ENCODE measurements at places on chromosomes 7 and 10.

GRCh38 chr7:28607855-28608193 is 195.5 kb downstream of the CREB5 start:
- DNase-seq, result no peak

- DNase-seq, result no peak
These were observed 35.4 kb upstream of the CHST15 start for GRCh38 chr10:124128811-124129145.

DNA sequence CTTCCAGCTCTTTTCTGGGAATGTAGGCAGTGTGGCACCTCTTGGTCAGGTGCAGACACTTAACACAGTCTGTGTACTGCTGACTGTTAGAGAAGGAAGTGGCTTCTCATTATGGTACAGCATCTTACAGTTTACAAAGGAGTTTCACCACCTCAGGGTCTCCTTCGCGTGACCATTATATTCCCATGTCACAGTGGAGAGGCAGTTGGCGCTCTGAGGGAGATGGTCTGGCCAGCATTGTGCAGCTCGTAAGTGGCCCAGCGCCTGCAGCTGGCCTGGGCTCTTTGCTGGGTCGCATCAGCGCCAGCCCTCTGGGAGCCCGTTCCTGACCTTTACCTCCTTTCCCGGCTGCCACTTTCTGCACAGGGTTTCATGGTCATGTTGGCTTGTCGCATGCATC is 15.4 kb downstream of the TSPAN15 start:
- no peak for DNase-seq

DNA sequence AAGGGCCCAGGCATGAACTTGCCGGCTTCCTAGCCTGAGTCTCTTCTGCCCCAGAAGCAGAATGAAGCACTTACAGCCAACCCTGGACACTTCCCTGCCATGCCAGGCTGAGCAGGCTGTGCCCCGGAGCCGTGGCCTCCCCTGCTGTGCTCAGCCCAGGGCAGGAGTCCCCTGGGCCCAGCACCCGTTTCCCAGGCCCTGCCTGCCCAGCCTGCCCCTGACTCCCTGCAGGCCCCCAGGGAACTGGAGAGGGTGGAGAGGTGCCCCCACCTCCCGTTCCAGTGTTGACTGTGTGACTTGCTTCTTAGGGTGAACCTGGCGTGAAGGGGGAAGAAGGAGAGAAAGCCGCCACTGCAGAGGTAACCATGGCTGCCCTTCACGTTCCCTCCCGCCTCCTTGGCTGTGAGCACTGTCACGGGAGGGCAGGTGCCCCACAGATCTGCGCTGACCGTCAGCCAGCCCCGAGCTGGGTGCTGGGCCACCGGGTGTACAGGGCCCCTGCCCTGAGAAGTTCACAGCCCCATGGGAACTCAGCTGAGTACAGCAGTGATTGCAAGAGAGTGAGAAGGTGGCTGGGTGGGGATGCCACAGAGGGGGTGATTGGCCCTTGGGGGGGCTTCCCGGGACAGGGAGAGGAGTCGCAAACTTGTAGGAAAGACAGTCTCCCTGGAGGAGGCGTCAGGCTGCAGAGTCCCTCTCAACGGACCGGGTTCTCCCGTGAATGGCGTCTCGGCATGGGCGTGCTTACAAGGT is 75.9 kb downstream of the MYL10 start:
- peak; percentile 7 for DNase-seq

DNA sequence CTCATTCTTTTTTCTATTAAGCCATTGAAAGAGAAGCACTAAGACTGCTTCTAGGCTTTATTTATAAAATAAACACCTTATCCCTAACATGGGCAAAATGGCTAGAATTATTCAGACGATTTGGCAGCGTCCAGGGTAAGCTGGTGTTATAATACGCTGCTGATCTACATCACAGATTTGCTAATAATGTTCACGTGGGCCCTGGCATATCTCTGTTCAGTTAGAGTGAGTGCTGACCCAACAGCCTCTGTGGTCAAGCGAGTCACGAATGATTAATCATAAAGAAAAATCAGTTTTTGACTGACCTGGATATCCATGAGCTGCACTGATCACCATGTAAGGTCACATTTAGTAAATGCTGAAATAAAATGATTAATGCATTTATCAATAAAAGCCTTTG is 28.4 kb upstream of the CBLL1 start:
- DNase-seq, result no peak

DNA sequence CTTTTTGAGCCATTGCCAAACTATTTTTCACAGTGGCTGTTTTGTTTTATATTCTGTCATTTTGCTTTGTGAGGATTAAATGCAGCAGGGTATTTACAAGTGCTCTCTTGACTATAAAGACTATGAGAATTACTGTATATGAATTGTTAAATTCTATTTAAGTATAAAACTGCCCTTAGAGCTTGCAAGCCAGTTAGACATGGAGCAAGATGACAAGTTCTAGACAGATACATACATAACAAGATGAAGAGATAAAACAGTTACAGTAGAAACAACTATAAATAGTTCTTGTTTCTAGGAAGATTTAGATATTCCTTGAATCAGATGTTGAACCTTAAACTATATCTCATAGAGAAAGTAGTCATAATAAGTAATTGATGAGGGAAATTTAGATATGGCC is 60.6 kb downstream of the DNAH11 start:
- DNase-seq, result no peak

GRCh38 chr7:54811041-54811845 is 52.2 kb upstream of the SEC61G start:
- DNase-seq, result no peak

GRCh38 chr10:36423821-36424248 is 701.6 kb upstream of the ANKRD30A start:
- DNase-seq, result no peak

DNA sequence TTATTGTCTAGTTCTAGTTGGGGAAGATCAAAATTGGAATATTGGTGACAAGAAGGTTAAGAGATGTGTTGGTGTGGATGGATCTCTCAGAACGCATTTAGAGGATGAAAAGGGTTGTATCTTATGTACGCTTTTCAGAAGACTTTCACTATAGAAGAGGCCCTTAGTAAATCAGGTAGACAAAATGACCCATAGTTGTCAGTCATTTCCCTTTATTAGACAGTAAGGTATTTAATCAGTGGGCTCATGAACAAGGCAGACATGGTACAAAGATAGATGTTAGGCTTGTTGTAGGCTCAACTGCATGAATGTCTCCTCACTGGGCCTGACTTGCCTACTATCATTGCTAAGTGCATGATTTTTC is 359.2 kb downstream of the PHF14 start:
- DNase-seq, result no peak

DNA sequence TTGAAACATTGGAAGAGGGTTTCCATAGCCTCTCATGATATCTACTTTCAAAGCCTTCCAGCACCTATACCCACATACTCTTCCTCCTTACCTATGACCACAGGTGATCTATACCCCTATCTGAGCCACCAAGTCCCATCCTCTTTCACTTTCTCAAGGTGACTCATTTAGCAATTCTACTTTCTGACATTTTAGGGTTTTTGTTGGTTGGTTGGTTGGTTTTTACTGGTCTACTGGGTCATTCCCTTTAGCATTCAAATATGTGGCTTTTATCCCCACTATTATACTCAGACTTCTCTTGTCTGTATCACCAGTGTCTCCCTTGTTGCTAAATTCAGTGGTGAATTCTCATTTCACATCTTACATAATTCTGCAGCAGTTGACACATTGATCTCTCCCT is 130.4 kb upstream of the STEAP4 start:
- DNase-seq, result no peak

DNA sequence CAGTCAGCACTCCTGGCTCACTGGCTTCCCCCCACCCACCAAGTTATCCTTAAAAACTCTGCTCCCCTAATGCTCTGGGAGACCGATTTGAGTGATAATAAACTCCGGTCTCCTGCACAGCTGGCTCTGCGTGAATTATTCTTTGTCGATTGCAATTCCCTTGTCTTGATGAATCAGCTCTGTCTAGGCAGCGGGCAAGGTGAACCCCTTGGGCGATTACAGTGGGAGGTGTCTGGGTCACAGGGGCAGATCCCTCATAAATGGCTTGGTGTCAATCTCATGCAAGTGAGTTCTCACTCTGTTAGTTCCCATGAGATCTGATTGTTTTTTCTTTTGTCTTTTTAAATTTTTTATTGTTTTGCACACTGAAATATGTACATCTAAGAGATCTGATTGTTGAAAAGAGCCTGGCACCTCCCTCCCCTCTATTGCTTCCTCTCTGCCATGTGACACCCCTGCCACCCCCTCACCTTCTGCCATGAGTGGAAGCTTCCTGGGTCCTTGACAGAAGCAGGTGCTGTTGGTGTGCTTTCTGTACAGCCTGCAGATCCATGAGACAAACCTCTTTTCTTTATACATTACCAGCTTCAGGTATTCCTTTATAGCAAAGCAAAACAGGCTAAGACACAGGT is 20.5 kb downstream of the OTUD1 start:
- no peak for DNase-seq

- DNase-seq, result peak; percentile 56
These were observed 620.4 kb downstream of the GALNT17 start for GRCh38 chr7:71752171-71752935.

GRCh38 chr7:120344276-120344675 is 71.3 kb downstream of the KCND2 start:
- no peak for DNase-seq

GRCh38 chr10:84098667-84099066 is 40.6 kb upstream of the GHITM start:
- no peak for DNase-seq

DNA sequence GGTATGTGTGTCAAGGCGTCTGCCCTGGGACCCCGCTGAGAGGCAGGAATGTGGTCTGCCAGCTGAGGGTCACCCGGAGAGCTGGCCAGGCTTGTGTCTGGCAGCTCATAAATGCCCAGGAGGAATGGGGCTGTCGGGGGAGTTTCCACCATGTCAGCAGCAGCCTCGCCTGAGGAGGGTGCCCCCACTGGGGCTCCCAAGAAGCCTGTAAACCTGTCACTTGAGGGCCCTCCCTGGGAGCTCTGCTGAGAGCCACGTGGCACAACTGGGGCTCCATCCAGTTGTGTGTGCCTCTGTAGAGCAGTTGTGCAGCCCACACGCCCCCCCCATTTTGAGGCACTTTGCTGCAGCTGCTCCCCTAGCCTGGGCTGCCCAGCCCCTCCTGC is 70.6 kb downstream of the NEURL1 start:
- no peak for DNase-seq

- no peak for DNase-seq
These were observed 248.2 kb downstream of the REEP3 start for GRCh38 chr10:63769367-63769766.

GRCh38 chr10:101923256-101923655 is 79.7 kb upstream of the KCNIP2 start:
- no peak for DNase-seq

GRCh38 chr10:87861953-87862678 is 1.2 kb downstream of the KLLN start:
- peak; percentile 95 for DNase-seq

GRCh38 chr10:96417441-96417840 is 58.6 kb upstream of the OPALIN start:
- no peak for DNase-seq

- DNase-seq, result no peak
These were observed 110.3 kb downstream of the VPS41 start for GRCh38 chr7:38798552-38799267.

DNA sequence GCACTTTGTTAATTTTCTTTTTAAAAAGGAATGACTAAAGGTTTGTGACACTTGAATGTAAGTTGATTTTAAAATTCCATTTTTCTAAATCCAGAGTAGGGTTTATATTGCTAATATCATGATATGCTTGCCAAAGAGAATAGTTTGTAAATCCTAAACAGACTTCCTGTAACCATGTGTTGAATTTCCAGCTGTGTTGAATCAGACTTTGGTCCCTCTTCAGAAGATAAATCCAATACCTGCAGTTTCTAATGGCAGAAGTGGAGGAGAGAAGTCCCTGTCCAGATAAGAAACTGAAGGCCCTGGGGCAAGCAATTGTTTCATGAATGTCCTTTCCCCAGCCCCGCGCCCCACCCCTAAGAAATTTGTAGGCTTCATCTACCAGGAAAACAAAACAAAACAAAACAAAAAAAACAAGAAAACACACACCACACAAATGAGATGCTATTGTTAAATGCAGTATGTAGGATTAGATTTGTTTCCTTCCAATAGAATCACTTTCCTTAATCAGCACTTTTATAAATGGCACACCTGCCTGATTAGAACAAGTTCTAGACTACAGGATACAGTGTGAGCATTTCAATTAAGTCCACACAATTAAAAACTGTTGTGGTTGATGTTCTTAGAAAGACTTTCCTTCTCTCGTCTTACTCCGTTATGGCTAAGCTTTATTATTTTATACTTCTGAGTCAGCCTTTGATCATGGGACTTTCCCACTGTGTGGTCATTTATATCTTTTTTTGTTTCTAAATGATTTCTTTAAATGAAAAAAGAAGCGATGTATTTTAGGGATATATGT is 122.8 kb downstream of the KAT6B start:
- no peak for DNase-seq

- peak; percentile 20 for DNase-seq
These were observed 1.2 kb downstream of the ANTXRL start for GRCh38 chr10:46287846-46288477.

DNA sequence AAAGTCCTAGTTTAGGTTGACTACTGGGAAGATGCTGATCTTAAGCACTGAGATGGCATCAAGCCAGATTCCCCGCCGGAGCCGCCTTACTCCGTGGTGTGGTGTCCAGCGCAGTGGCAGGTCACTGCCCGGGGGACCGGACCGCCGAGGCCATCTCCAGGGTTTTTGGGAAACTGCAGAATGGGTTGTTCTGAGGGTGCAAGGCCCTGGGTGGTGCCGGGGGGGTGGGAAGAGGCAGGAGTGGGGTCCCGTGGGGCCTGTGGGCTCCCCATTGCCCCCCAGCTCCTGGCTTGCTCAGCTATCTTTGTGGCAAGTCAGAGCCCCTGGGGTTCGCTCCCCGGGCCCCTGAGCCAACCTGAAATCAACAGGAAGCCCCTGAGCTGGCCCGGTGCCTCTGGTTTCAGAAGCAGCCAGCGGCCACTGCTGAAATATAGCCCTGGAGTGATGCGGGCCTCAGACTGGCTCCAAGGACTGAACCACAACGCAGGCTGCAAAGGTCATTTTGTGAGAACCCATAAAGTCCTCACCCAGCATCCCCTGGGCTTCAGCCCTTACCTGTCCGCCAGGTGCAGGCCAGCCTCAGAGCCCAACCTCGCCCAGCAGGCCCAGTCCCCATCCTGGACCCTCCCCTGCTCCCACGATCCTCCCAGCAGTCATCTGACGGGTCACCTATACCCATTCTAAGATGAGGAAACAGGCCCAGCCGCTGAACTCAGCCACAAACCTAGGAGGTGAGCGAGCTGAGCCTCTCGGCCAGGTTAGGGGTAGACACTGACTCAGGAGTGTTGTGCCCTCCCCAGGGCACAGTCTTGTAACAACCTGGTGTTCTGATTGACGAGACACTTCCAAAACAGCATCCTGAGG is 102.7 kb downstream of the PDGFA start:
- no peak for DNase-seq

GRCh38 chr7:88759230-88760135 is at the start of gene ZNF804B:
Gene ZNF804B (plus strand): TSS chr7:88759700. CDS start chr7:88759977, 277 bp downstream.
- peak; percentile 24 for DNase-seq

GRCh38 chr7:128059143-128059988 is 28.1 kb upstream of the LRRC4 start:
- no peak for DNase-seq

DNA sequence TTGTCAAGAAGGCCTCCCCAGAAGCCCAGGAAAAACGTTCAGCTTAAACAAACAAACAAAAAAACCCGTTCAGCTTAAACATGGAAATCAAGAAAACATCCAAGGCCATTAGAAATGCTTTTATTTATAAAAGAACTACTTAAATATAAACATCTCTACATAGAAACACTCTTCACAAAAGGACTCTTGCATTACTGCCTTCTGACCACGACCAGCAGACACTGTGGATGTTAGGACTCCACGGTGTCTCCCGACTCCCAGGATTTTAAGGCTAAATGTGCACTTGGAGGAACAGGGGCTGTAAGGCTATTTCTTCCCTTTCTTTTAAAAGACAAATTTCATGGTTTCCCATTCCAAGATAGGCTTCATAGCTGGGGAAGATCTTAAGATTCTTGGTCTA is 93.0 kb downstream of the ABCC2 start:
- no peak for DNase-seq
